ENCODE measurements at places on chromosomes 2 and 18.

- no peak for DNase-seq
Measured at GRCh38 chr2:27561060-27561459, 21.8 kb upstream of the ZNF512 start.

- DNase-seq, result no peak
Measured at GRCh38 chr2:66189553-66189952, 245.4 kb upstream of the MEIS1 start.

DNA sequence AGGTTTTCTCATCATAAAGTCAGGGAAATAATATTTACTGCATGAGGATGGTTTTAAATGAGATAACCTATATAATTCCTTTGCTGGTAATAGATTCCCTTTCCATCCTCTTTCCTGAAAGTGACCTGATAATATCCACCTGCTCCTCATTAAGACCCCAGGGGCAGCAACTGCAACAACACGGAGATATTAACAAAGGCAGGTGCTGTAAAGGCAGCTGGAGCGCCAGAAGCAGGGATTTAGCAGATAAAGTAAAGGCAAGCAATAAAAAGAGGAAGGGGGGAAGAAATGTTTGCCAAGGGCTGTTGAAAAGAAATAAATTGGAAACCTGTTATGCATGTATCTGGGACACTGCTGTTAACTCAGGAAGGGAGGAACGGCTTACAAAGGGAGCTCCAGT is 472.6 kb upstream of the KLHL29 start:
- DNase-seq, result no peak

- no peak for DNase-seq
Measured at GRCh38 chr2:173775440-173775839, 189.7 kb downstream of the SP3 start.

DNA sequence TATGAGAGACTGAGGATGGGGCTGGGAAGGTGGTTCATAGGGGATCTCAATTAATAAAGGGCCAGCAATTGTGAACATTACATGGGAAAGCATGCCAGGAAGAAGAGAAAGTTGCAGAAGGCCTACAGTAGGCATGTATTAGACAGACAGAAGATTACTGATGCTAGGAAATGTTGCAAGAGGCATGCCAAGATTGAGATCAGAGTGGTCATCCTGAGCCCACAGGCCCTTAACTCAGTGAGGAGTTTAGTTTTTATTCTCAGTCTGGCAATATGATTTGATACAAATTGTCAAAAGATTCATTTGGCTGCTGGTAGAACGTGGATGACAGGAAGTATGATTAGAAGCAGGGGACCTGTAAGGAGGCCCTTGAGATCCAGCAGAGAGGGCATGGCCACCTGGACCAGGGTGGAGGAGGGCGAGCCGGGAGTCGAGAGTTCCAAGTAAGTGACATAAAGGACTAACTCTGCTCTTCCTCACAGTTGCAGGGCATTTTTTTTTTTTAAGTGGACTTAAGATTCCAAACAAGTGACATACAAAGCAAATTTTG is 54.9 kb downstream of the EPHA4 start:
- DNase-seq, result no peak

DNA sequence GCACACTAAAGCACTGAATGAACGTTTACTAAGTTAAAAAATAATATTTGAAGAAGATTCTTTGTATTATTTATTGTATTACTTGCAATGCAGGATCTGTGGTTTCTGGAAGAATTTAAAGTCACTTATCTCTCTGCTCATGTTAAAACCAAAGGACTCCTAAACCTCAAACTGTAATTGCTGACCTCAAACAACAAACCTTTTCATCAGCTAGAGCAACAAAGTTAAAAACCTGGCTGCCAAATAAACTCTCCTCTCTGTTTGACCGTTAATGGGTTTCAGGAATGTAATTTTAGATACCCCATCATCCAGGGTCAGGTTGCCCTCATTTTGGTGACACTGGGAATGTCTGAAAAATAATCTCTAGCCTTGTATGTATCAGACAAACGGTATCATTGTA is 239.1 kb downstream of the TGIF1 start:
- DNase-seq, result no peak

Measured in ELR (cell line).